Fibroblast of villous mesenchyme (primary cell): ENCODE measurements at places on chromosomes 4 and X.

DNA sequence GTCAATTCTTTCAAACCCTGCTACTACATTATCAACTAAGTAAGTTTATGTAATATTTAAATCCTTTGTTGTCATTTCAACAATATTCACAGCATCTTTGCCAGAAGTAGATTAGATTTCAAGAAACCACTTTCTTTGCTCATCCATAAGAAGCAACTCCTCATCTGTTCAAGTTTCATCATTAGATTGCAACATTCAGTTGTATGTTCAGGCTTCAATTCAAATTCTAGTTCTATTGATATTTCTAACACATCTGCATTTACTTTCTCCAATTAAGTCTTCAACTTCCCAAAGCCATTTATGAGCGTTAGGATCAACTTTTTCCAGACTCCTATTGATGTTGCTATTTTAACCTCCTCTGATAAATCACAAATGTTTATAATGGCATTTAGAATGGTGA is 66.1 kb downstream of the BMP3 start:
- no peak for DNase-seq

DNA sequence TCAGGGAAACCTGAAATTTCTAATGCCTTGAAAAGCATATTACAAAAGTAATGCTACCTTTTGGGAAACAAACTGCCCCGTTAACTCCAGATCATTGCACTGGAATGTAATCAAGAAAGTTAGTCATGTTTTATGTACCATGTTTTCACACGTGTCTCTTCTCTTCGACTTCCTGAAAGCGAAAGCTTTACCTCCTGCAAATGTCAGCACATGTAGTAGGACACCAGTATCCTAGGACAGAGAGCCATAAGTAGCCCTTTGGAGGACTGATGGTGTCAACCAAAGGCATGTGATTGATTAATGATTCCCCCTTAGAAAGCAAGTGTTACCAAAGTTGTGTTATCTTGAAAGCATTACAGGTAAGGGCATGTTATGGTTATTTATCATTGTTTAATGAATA is 8.8 kb upstream of the MND1 start:
- DNase-seq: peak; percentile 64

DNA sequence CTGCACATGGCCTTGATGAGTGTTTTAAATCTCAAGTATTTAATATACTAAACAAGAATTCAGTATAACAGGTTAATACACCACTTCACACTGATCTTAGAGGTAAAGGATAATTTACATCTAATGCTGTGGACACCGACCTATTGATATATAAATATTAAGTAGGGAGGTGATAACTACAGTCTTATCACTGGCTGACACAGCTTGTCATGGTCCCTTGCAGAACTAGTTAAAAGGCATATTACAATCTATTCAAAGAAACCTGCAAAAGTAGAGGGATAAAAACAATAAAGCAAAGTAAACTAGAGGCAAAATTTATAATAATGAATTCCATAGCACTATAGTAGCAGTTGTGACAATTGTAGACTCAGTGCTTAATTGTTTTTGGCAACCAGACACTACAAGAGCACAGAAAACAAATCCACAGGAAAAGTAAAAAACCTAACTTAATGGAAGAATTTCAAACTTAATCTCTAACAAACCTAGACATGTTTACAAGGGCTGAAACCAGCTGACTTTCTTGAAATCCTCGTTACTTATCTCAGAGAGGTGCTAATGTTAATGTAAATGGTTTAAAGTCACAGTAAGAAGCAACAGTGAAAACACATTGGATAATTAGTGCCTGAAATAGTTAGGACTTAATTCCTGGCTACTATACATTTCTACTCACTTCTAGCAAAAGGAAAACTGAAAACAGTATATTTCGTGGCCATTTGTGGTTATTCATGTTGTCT is 25.0 kb downstream of the MFAP3L start:
- DNase-seq: no peak

- no peak for DNase-seq
Measured at GRCh38 chr4:42786350-42787078, 106.0 kb upstream of the GRXCR1 start.

DNA sequence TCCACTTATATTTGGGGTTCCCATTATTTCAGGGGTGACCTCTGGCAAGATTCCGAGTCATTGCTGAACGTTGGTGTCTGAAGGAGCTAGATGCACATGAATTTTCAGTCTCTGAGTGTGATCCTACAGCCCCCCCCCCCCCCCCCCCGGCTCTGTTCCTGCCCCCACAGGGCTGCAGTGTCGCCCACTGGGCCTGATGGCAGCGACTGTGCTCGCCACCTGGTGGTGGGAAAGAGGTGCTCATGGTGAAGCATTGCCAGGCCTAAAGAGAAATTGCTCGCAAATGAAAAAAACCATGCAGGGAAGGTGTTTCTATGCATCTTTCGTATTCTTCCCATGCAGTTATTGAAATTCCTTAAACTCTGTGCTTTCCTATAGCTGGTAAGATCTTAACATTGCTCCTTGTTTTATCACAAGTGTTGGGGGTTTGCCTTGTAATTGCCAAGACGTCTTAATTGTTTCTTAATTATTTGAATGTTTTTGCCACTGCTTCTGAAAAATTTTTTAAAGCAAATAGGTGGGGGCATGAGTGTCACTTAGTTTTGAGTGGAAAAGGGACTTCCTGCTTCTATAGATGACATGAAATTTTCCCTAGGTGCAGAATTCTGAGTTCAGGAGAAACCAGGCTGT is 63.2 kb downstream of the CLDN22 start:
- peak; percentile 53 for DNase-seq

GRCh38 chr4:8117278-8117682 is 41.3 kb downstream of the ABLIM2 start:
- DNase-seq: peak; percentile 21

DNA sequence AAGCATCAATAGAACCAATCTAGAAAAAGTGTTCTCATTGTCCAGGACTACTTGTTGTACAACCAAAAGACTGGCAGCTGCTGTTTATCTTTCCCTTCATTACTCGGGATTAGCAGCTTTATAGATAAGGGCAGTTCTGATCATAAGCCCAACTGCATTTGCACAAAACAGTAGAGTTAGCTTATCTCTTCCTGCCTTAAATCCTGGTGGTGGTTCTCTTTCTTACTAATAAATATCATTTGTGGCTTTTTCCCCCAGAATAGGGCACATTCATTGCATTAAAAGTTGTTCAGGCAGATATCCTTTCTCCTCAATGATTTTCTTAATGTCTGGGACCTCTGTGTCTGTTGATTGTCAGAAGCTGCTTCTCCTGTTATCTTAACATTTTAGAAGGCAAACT is 20.2 kb upstream of the RRAGB start:
- DNase-seq: no peak

DNA sequence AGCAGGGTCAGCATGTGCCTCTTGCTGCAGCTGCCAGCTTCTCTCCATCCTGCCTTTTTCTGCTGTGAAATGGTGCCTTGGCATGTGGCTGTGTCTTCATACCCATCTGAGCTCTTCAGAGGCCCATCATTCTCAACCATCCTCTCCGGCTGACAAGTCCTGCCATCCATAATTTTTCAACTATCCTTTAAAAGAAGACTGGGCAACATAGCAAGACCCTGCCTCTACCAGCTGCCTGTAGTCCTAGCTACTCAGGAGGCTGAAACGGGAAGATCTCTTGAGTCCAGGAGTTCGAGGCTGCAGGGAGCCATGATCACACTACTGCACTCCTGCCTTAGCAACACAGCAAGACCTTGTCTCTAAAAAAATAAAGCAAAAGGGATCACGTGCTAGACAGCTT is 64.2 kb upstream of the TTC29 start:
- DNase-seq: no peak

GRCh38 chrX:13752646-13753045 is 18.1 kb downstream of the OFD1 start:
- DNase-seq: no peak

GRCh38 chrX:150365990-150366911 is 3.1 kb downstream of the MAMLD1 start:
- peak; percentile 59 for DNase-seq

DNA sequence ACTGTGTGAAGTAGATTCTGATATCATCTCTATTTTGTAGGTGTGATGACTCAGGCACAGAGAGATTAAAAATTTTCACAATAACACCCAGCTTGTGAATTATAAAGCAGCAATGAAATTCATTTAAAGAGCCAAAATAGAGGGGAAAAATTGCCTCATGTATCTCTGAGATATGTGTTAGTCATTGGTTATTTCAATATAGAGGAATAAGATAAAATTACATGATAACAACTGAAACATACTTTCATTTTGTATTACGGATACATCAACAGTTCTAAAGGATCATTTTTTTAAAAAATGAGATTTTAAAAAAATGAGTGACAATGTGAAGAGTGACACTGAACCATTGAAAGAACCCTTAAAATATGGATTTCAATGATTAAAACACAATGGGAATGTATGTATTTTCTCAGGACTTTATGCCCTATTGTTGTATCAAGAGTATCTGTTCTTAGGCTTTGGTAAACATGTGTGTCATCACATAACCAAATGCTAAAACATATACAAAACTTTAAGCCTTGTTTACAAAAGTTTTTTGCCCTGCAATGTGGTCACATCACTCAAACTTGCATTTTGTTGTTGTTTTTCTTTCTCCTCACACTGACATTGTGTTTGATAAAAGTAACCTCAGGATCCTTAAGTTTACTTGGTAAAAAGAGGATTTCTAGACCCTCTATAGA is 221.3 kb downstream of the ANTXR2 start:
- peak; percentile 40 for DNase-seq

DNA sequence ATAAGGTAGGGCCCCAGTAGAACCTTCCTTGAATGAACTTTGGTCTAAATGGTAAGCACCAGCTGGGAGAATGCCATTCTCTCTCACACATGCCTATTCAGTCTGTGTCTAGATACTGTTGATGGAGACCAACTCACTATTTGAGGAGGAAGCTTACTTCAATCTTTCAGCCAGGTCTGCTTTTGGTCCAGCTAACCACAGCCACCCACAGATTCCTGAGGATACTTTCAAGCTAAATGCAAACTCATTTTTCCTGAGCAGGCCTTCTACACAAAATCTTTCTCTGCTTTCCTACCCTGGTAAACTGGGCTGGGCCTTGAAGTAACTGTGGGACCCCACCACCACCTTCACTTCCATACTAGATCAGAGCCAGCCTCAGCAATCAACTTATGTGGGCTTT is 76.9 kb upstream of the KLF3 start:
- DNase-seq: no peak

- peak; percentile 17 for DNase-seq
Measured at GRCh38 chr4:182776376-182777105, 140.6 kb downstream of the DCTD start.

- no peak for DNase-seq
Measured at GRCh38 chr4:74464291-74464690, 19.4 kb downstream of the AREG start.

GRCh38 chrX:23100826-23101225 is 101.1 kb downstream of the DDX53 start:
- DNase-seq: no peak

GRCh38 chr4:177128306-177128705 is 181.4 kb upstream of the NEIL3 start:
- DNase-seq: peak; percentile 25

GRCh38 chr4:680928-681645 is 6.7 kb downstream of the MYL5 start:
- DNase-seq: peak; percentile 61

DNA sequence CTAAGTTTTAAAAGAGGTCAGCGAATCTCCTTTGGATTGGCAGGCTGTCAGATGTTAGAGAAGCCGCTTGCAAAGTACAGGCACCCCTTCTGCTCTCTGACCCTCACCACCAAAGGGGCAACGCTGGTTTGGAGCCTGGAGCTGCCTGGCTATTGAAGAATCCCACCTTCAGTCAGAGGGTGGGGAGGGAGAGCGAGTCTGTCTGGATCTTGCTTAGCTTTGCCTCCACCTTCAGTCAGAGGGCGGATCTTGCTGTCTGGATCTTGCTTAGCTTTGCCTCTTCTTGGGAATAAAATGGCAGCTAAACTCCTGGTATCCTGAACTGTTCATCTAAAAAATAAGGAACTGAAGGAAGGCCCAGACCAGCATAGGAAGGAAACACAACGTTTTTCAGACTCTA is 7.3 kb downstream of the CCDC110 start:
- no peak for DNase-seq

- no peak for DNase-seq
Measured at GRCh38 chr4:116824172-116824571, 261.2 kb downstream of the TRAM1L1 start.

DNA sequence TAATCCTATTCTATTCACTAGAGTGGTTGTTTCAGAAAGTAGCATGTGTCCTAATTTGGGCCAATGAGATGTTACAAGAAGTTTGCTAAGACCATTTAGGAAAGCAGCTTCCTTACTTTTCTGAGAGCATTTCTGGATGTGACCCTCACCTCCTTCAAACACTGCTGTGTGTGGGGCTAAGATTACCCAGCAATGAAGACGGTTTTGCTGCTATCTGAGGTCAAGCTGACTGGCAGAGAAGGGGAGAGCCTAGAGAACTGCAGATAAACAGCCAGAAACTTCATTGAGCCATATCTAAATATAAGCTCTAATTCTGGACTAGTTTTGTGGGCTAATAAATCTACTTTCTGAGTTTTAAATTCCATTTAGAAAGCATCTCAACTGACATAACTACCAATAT is 36.4 kb downstream of the ZAR1 start:
- no peak for DNase-seq

DNA sequence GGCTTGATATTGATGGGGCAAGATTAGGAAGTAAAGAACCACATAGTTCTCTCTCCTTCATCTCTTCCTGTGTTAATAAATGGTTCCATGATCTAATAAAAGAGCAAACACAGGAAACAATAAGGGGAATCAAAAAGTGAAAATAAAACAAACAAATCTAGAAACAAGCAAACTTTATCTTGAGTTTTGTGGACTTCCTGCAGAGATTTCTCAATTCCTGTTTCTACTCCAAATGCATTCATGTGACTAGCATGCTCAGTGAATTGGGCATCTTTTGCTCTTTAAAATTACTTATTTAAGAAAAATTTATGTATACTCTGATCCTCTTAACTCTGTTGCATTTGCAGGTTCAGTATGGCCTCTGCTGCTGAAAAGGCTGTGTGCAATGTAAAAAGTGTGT is 682.0 kb downstream of the KCTD8 start:
- no peak for DNase-seq
